ENCODE measurements at places on chromosomes 6 and 20.

- DNase-seq: no peak
These were observed 22.3 kb downstream of the MARCKS start for GRCh38 chr6:113879186-113880096.

DNA sequence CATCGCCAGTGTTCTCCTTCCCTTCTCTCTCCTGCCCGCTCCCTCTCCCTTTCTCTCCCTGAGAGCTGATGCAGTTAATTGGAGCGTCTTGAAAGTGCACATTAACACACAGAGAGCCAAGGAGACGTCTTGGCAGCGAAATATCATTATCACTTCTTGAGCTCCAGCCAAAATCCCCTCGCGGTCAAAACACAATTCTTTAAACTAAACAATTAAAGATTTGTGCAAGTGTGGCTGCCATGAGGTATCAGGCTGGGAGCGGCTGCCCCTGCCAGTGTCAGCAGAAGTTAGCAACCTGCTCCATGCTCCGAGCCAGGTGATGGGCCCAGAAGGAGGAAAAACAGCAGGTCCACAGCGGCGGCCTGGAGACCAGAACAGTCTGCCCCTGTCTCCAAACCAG, 100.9 kb upstream of the FOXP4 start:
- no peak for DNase-seq

DNA sequence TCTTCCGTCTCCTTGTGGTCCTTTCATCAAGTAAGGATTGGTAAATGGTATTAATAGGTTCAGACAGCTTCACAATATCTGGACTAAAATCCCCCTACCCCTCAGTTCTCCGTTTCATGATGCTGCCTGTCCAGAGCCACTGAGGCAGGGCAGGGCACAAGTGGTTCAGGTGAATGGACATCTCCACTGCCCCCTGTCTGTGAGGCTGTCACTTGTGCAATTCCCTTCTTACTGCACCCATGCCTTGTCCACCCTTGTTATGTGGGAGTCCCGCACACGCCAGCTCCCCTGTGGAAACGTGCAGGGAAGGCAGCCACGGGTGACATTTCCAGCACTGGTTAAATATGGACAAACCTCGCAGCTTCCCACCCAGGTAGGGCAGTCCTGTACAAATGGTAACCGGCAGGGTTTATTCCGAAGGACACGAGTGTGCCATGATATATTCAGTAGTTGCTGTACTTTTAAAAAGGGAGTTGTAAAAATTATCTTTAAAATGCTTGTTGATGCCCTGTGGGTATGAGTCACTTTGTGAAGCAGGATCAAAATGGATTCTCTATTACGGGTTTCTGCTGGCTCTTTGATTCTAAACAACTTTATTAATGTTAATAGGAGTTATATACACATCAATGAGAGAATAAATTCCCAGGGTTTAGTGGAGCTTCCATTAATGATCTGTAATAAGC, 73.5 kb downstream of the FYN start:
- DNase-seq: no peak

- no peak for DNase-seq
These were observed 198.4 kb downstream of the ISM1 start for GRCh38 chr20:13419477-13419876.

- DNase-seq: no peak
These were observed 1518.1 kb downstream of the GRIK2 start for GRCh38 chr6:102911571-102911970.

GRCh38 chr20:15563836-15564235, 1009.4 kb downstream of the KIF16B start:
- DNase-seq: no peak

GRCh38 chr6:138246650-138247440, 28.6 kb upstream of the PBOV1 start:
- DNase-seq: no peak

- DNase-seq: no peak
These were observed 65.1 kb downstream of the PFDN4 start for GRCh38 chr20:54272901-54273488.

- no peak for DNase-seq
These were observed 4.7 kb upstream of the C6orf132 start for GRCh38 chr6:42147138-42147562.

GRCh38 chr6:14664621-14665315, 547.2 kb downstream of the CD83 start:
- no peak for DNase-seq

DNA sequence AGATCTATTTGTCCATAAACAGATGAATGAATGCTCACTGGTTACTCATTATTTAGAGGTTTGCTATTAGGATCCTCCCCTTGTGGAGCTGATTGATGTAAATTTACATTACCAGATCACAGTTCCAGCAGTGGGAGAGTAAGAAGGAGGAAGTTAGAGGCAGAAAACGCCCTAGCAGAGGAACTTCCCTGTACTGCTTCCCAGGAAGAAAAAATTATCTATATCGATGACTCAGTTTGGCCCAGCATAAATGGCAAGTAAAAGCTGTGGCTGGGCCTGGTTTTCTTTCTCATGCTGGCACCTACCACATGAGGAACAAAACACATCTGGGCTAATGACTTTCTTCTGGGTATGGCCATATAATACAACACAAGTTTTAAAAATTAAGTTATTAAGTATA, 35.7 kb downstream of the DNAAF9 start:
- DNase-seq: no peak

- no peak for DNase-seq
These were observed 42.0 kb downstream of the THEMIS start for GRCh38 chr6:127858727-127859391.

DNA sequence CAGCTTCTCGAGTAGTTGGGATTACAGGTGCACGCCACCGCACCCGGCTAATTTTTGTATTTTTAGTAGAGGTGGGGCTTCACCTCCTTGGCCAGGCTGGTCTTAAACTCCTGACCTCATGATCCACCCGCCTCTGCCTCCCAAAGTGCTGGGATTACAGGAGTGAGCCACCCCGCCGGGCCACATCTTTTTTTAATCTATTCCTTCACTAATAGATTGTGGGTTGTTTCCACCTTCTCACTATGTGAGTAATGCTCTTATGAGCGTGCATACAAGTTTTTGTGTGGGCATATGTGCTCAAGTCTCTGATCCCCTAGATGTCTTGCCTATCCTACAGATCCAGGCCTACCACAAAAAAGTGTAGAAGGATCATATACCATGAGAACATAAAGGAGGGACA, 30.7 kb downstream of the CARMIL1 start:
- DNase-seq: no peak

DNA sequence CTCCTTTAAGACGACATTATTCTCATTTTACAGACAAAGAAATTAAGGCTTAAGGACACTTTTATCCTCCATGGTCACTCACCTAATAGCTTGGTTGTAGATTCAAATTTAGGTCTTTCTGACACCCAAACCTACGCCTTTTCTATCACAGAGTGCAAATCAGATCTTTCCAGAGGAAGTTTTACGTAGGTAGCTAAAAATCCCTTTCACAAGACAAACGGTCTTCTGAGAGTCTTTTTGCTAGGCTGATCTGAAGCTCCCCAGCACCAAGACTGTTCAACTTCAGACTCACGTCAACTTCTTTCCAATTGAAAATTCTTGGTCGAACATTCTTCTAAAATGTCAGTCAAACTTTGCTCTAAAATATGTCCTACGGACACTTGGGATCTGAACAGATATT, 46.5 kb downstream of the BLOC1S5 start:
- DNase-seq: no peak

DNA sequence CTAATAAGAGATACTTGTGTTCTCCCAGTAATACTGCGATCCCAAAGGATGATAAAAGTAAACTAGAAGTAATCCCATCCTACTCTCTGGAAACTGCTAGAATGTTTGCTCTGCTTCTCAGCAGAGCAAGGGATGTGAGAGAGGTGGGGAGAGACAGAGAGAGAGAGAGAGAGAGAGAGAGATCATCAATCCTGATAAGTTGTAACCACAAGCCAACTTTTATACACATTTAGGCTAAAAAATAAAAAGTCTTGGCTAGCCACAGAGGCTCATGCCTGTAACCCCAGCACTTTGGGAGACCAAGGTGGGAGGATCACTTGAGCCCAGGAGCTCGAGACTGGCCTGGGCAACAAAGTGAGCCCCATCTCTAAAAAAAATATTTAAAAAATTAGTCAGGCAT, 16.0 kb upstream of the TRIM38 start:
- DNase-seq: no peak

GRCh38 chr20:5719861-5720403, 30.3 kb upstream of the SHLD1 start:
- no peak for DNase-seq

- no peak for DNase-seq
These were observed 400.7 kb downstream of the ZFAND3 start for GRCh38 chr6:38220069-38220723.

GRCh38 chr6:33069021-33069738, 4.3 kb downstream of the HLA-DPA1 start:
- DNase-seq: no peak

GRCh38 chr20:48729538-48729937, 98.3 kb downstream of the PREX1 start:
- no peak for DNase-seq

DNA sequence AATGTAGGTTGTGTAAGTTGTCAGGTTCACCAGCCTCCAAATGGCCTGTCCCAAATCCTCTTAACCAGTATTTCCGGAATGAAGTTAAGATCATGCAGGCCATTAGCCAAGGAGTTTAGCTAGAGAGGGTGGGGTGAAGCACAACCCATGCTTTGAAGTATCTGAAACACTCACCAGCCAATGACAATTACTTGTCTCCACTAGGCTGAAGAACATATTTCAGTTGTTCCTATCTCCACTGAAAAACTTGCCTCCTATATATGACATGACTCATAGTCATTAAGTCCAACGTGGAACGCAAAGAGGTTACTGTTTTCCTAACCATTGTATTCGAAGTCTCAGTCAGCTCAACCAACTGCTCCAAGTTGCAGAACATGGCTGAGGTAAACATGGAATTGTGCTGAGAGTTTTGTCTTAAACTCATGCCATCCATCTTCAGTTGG, 37.4 kb upstream of the TNFAIP3 start:
- no peak for DNase-seq

DNA sequence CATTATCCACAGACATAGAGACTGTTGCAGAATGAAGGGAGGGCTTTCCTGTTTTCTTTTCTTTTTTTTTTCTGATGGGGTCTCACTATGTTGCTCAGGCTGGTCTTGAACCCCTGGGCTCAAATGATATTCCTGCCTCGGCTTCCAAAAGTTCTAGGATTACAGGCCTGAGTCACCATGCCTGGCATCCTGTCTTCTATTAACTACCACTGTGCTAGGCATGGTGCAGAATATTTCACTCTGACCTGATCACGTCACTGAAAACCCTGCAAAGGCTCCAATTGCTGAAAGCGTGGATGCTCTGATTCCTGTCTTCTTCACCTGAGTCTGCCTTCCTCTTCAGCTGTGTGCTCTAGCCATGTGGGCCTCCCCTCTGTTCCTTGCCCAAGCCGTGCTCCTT, 8.5 kb upstream of the DNMT3B start:
- DNase-seq: no peak

GRCh38 chr6:35240838-35241801, 18.4 kb upstream of the ZNF76 start:
- no peak for DNase-seq

DNA sequence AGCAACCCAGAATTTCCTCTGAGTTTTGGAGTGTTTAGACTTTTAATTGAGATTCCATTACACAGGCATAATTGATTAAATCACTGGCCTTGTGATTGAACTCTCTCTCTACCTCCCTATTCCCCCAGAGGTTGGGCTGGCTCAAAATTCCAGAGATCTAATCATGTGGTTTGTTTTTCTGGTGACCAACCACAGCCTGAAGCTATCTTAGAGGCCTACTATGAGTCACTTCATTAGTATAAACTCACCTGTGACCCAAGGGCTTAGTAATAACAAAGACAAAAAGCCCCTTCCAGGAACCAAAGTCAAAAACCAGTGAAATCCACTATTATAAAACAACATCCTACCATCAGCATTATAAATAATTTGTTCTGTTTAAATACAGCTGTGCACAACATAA, 992.5 kb upstream of the CITED2 start:
- DNase-seq: no peak

- DNase-seq: no peak
These were observed 272.1 kb upstream of the EYS start for GRCh38 chr6:65979120-65979519.

- no peak for DNase-seq
These were observed 648.8 kb upstream of the AGPAT4 start for GRCh38 chr6:161922631-161923119.

- DNase-seq: no peak
These were observed 13.8 kb downstream of the UCKL1 start for GRCh38 chr20:63942250-63942951.

DNA sequence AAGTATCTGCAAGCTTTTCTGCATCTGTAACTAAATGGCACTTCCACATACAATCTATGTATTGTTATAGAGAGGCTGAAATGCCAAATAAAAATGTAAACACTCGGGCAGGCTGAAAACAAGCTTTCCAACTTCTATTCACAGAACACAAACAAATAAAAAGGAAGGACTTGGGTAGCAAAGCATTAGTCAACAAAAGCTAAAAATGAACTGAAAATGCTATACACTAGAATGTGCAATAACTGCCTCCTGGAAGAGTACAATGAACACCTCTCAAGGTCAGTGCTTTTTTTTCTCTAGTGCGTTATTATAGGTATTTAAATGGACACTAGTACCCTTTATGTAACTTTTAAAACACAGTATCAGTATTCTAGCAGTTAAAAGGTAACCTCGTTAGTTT, 31.4 kb downstream of the STK38 start:
- DNase-seq: no peak

- DNase-seq: no peak
These were observed 622.3 kb upstream of the ARID1B start for GRCh38 chr6:156154896-156155295.

DNA sequence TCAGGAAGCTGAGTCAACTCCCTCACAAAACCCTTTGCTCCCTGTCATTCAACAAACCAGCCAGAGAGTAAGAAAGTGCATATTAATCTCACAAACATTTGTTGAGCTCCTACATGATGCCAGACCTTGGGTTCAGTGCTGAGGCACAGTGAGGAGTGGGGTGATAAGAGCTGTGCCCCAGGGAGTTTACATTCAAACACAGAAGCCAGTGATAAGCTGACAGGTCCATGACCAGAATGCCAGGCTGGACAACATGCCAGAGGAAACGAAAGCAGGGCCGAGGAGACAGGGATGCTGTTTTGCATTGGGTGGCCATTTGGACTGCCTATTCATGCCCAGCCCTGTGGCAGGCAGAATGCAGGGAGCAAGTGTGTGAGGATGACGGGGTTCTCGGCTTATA, 76.7 kb downstream of the LRFN2 start:
- no peak for DNase-seq

DNA sequence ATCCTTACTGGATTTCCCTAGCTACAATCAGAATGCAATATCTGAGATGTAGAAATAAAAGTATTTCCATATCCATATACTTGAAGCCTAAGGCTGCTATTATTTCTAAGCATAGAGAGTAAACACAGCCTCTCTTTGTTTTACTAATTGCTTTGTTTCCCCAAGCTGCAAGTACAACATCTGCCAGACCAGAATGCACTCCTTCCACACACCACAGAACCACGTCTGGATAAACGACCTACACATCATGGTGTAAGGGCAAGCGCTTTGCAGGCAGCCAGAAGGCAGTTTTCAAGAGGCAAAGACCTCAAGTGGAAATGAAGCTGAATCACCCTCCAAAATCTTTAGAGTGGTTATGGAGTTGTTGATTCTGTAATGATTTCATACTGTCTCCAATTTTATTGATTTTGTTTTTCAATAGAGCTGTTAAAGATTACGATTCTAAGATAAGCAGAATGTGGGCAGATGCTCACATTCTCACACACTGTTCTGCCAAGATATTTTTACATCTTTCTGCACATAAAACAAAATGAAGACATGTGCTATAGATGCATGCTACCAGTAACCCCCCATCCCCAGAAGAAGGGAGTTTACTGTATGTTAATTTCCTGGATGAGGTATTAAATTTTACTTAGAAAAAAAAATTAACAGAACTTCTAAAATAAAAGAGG, 88.8 kb downstream of the THEMIS start:
- no peak for DNase-seq

- DNase-seq: no peak
These were observed 6.6 kb upstream of the SRSF6 start for GRCh38 chr20:43450841-43451799.

Data from cortex of kidney (tissue), 1 donor.